CD8-positive, alpha-beta memory T cell (primary cell): ENCODE measurements at places on chromosomes 3 and 15. TPM values are rescaled to one million over a fixed set of nuclear protein-coding genes. Genes with fewer than 3 reads are reported as not detected.

TMCO5A gene
- not detected for total RNA-seq

FOXB1 gene
- total RNA-seq = 0.37 TPM

XIRP1 gene
- 4.1 TPM for total RNA-seq

LNP1 gene
- total RNA-seq = 1.6 TPM

PP2D1 gene
- total RNA-seq = not detected

ALPK3 gene
- total RNA-seq = 0.18 TPM

GRCh38 chr15:54803987-54804386 is 392.8 kb downstream of the RSL24D1 start:
- no peaks in the 10 kb centered on the region for H3K27me3 ChIP-seq
- no peaks in the 10 kb centered on the region for H3K4me1 ChIP-seq
- H3K36me3 ChIP-seq = no peaks in the 10 kb centered on the region
- no peak overlapping the region for H3K27ac ChIP-seq
- H3K4me3 ChIP-seq = no peak overlapping the region

DNA sequence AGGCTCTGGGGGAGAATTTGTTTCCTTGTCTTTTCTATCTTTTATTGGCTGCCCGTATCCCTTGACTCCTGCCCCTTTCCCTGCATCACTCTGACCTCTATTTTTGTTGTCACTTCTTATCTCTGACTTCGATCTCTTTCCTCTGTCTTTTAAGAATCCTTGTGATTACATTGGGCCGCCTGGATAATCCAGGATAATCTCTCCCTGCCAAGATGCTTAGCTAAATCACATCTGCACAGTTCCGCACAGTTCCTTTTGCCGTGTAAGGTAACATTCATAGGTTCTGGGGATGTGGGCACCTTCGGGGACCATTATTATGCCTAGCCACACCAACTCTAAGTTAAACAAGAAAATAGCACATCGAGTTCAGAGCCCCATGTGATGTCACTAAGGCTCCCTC is 103.0 kb upstream of the DPPA4 start:
- no peaks in the 10 kb centered on the region for H3K36me3 ChIP-seq
- H3K4me1 ChIP-seq = no peaks in the 10 kb centered on the region
- no peak overlapping the region for H3K27ac ChIP-seq
- no peak overlapping the region for H3K4me3 ChIP-seq
